ENCODE measurements at places on chromosomes 2 and 18.

DNA sequence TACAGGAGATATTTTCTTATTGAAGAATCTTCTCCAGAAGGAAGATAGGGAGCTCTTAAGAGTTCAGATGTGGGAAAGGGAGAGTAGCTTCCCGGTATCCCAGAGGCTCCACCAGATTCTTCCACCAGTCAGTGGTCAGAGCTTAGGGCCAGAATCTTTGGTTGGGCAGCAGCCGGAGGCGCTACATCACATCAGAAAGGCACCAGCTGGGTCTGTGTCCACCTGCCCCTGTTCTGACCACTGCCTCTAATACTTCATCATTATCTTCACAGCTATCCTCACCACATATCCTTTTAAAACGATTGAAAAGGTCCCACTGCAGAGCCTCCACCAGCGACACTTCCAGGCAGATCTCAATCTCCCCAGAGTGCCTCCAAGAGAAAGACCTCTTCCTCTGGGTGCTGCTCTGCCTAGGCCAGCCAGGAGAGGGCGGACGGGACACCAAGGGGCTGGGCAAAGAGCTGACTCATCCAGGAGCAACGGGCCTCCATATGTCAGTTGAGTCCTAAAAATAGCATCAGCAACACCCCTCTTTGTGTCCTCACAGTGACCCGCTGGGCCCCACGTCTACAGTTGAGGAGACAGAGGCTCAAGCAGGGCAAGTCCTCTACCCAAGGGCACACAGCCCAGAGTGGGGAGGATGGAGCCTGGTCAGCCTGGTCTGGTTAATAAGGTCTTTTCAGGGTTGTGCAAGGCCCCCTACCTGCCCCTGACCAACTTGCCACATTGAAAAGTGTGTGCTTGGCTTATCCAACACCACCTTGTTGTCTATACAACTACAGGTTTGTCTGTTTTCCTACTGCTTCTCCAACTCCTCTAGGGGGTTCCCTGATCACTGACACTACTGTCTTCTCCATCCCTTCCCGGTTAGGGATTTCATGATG is 81.2 kb downstream of the ADD2 start:
- DNase-seq = no peak

- no peak for DNase-seq
These were observed 113.6 kb downstream of the BABAM2 start for GRCh38 chr2:28004086-28004485.

- no peak for DNase-seq
These were observed 978.4 kb upstream of the KLHL29 start for GRCh38 chr2:22406625-22407024.

DNA sequence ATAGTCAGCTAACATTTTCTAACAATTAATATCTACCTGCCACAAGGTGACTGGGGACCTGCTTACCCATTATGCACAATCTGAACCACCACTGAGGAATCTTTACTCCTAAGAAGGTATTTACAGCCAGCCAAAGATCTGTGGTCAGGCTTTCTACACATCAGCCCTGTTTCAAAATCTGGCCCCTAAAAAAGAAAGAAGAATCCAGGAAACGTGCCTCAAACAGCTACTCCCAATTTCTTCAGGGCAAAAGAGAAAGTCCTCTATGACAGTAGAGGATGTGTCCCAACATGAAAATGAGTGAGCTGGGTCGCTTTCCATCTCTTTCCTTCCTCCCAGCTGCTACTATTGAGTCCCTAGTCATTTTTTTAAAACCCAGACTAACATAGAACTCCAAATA is 79.5 kb downstream of the EPB41L3 start:
- no peak for DNase-seq

DNA sequence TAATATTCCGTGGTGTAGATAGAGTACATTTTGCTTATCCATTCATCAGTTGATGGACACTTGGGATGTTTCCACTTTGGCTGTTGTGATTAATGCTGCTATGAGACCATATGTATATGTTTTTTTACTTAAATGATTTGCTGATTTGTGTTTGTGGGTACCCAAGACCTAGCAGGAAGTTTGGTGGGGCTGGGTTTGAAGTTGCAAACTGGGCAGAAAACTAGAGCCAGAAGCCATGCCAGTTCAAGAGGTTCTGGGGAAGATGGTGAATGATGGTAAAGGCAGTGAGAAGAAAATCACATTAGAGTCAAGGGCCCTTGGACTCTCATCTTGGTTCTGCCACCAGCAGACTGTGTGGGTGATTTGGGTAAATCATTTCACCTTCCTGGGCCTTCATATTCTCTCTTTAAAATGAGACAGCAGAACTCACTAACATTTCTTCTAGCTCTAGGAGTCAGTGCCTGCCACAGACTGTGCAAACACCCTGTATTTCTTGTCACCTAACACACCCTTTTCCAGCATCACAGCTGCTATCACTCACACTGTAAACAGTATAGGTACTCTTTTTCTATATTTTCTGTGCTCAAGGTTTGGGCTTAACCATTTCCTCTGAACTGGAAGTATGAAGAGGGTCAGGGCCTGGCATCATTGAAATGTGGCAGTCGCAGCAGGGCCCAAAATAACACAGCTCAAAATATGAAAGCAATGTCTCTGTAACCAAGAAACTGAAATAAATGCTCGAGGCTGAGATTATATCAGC is 8.4 kb upstream of the CTLA4 start:
- DNase-seq = no peak

- no peak for DNase-seq
These were observed 870.8 kb upstream of the ID2 start for GRCh38 chr2:7811073-7811472.

- no peak for DNase-seq
These were observed 27.1 kb upstream of the TFPI start for GRCh38 chr2:187581125-187581896.

- DNase-seq = no peak
These were observed 90.3 kb downstream of the ROCK2 start for GRCh38 chr2:11254100-11254536.

DNA sequence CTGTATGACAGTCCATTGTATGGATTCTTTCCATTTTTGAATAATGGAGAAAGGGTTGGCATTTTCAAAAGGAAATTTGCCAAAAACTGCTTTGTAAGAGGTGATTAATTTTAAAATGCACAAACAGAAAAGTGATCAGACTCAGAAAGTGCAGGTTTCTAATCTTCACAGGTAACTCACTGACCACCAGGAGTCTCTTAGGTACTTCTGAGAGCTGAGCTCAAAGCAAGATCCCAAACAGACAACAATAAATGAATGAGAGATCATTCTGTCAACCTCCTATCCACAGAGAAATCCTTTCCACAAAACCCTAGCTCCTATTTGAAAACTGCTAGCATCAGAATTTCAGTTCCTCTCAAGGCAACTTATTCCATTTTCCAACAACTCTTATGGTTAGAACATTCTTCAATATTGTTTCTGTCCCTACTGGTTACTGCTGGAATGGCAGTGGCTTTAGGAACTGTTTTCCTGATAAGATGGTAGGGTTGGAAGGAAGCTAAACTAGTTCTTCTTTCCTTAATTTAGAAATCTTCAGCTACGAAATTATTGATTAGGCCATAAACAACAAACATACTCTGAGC is 20.6 kb upstream of the HAAO start:
- no peak for DNase-seq

GRCh38 chr2:163984986-163985385 is 249.2 kb upstream of the FIGN start:
- no peak for DNase-seq

- no peak for DNase-seq
These were observed 62.3 kb upstream of the SNTG2 start for GRCh38 chr2:888211-888801.
